CD4-positive, alpha-beta T cell treated with Interleukin-15 for 1 hour (primary cell): ENCODE measurements at places on chromosomes 2 and 18.

- no peak for DNase-seq
These were observed 94.8 kb upstream of the LTBP1 start for GRCh38 chr2:32851777-32852439.

GRCh38 chr18:41872206-41872605 lies 82.8 kb upstream of the PIK3C3 start:
- no peak for DNase-seq

GRCh38 chr18:37438417-37439180 lies 127.0 kb downstream of the CELF4 start:
- DNase-seq = no peak

DNA sequence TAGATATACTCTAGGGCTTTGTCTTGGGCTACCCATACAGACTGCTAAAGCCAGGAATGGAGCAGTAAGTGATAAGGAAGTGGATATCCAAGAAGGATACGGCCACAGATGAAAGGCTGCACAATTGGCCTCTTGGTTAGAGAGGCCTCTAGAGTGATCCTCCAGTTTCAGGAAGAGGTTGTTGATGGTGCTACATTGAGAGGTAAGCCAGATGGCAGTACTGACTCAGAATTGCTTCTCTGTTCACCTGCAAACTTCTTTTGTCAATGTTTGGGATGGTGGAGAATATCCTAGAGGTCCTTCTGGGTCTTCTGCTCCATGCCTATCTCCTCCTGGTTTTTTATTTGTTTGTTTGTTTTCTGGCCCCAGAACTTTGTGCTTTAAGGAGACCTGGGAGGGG lies 226.8 kb upstream of the LRRTM1 start:
- no peak for DNase-seq

DNA sequence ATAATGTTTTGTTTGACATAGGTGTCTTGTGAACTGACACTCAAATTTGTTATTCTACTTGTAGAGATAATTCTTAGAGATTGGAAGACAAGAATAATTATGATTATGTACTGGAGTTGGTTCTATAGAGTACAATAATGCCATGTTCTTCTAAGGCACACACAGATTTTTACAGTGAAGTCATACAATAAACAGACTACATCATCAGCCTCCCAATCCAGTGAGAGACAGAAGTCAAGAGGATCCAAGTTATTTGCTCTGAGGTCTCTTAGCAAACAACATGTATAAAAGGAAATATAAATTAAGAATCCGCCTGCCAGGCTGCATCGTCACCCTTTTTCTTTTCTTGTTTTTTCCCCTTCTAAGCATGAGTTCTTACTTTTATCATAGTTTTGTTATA lies 613.5 kb upstream of the SETBP1 start:
- no peak for DNase-seq
